ENCODE measurements at places on chromosomes 5 and 9. TPM values are rescaled to one million over a fixed set of nuclear protein-coding genes. Genes with fewer than 3 reads are reported as not detected.

GRCh38 chr5:169970339-169970738 lies 10.0 kb downstream of the INSYN2B start:
- no peak for DNase-seq

GRCh38 chr5:166251786-166252185 lies 2039.7 kb upstream of the WWC1 start:
- no peak for DNase-seq

GRCh38 chr5:6792911-6793471 lies 79.8 kb downstream of the TENT4A start:
- no peak for DNase-seq

DNA sequence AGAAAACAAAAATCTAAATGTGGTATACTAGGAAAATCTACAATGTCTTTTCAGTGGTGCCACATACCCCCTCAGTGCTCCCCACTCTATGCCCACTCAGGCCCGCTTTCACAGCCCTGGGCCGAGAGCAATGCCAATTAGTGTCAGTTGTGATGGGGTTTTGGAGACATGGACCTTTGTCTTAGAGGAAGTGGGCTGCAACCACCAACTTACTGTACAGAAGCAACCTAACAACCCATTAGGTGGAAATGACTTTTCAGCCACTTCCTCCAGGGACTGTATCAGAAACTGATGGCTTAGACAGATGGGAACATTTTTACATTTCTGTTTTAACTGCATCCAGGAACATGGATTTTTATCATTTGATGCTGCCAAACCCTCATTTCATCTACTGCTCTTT lies 268.0 kb downstream of the BNC2 start:
- DNase-seq, result no peak

DNA sequence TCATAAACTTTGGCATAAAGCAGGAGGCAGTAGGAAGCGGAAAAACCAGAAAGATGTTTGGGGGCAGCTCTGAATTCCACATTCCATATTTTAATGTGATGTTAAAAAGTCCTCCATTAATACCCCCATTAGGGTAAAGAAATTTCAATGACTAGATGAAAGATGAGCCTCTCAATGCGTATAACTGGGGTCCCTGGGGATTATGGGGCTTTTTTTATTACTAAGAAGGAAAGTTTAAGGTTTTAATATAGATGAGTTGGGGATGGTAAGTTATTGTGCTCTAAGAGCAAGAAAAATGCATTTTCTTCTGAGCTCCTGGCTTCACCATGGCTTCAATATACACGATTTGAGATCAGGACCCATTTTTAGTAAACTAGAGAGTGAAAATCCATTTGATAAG lies 321.9 kb downstream of the CDK5RAP2 start:
- DNase-seq, result no peak

DNA sequence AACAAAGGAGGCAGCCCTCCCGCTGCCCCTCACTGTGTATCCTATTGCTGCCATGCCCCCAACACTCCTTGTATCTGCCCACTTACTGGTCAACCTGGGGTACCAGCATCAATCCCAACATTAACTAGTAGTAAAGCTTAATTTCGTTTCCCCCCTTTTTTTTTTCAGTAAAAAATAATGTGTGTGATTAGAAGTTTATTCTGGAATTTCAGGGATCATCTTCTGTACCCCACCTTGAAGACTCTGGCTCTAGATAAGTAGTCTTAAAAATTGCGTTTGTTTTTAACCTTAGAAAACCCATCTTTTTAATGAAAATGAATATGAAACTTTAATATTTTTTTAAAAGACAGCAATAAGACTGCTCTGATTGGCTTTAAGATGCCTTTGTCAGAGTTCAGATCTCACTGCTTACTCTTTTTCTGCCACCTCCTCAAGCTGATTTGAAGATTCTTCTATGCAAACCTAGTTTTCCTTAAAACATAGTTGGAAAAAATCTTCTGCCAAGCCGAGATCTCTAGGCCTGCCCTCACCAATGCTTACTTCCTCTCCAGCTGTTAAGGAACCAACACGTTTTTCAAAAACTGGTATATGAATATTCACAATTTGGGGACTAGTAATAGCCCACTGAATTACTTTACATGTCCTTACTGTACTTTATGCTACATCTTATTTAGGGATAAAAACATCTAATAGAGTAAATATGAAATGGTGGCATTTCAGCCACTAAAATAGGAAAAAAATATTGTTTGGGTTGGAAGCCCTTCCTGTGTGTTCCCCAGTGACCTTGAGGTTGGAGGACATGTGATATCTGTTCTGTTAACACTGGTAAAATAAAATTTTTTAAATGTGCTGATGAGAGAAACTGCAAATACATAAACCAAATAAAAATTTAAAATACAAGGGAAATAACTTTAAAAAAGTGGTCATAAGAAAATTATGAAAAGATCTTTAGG lies 4.0 kb upstream of the RHOBTB3 start:
- DNase-seq, result no peak

DNA sequence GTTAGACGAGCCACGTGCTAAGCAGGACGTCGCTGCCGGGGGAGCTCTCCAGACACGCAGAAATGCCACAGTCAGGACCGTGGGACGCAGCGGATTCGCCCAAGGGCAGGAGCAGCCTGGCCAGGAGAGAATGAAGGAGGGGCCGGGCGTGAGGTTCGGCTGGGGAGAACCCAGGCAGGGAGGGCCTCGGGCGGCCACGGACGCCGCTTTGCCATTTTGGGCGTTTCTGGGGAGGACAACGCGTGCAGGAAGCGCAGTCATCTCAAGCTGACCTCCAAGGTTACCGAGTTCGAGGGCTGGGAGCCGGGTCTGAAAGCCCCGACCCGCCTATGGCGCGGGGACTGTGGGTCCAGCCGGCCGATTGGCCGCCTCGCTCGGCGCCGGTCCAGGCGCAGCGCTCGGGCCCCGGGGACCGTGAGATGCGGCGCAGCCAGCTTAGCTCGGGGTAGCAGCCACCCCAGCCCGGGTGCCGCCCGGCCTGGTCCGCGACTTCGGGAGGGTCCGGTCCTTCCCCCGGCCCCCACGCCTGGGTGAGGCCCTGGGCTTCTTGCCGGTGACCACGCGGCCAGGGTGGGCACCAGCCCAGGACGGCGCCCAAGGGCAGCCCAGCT lies 760 bp upstream of the MAN1B1 start:
- DNase-seq, result no peak

The GLRA1 gene
- not detected for total RNA-seq

The ZNF879 gene
- 3.4 TPM for total RNA-seq

The CARD9 gene
- total RNA-seq, result 0.36 TPM
